Activated CD4-positive, alpha-beta memory T cell treated with anti-CD3 and anti-CD28 coated beads for 36 hours (primary cell): ENCODE measurements at places on chromosomes 12 and 14. TPM values are rescaled to one million over a fixed set of nuclear protein-coding genes. Genes with fewer than 3 reads are reported as not detected.

The SLC25A47 gene
- total RNA-seq, result not detected

- peaks cover 19% of the 10 kb centered on the region for H3K27me3 ChIP-seq
- H3K4me1 ChIP-seq, result no peaks in the 10 kb centered on the region
- H3K36me3 ChIP-seq, result no peaks in the 10 kb centered on the region
Measured at GRCh38 chr12:90235642-90236041, 527.0 kb upstream of the ATP2B1 start.

The TPPP2 gene
- not detected for total RNA-seq

- H3K27ac ChIP-seq, result no peak overlapping the region
- no peak for DNase-seq
Measured at GRCh38 chr12:89236748-89237383, 115.4 kb downstream of the DUSP6 start.

The RASAL1 gene
- total RNA-seq, result 4.9 TPM

The IFNG-AS1 gene
- total RNA-seq, result 0.48 TPM

The SYT1 gene
- not detected for total RNA-seq

GRCh38 chr12:131368668-131369071 is 342.2 kb upstream of the SFSWAP start:
- no peaks in the 10 kb centered on the region for H3K27me3 ChIP-seq
- H3K4me1 ChIP-seq, result no peaks in the 10 kb centered on the region
- H3K27ac ChIP-seq, result no peak overlapping the region
- DNase-seq, result no peak
- H3K36me3 ChIP-seq, result no peaks in the 10 kb centered on the region

The POLR3B gene
- total RNA-seq, result 6.2 TPM

DNA sequence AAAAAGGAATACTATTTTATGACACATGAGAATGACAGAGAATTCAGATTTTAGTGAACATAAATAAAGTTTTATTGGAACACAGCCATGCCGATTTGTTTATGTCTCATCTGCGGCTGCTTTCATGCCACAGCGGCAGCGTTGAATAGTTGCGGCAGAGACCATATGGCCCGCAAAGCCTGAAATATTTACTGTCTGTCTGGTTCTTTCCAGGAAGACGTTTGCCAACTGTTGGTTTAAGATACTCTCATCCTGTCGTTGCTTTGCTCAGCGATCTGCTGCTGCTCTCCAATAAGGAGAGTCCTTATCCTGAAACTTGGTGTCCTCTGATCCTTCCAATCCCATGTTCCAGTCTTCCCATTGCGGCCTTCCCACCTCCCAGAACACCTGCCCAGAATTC is 89.9 kb downstream of the SLC24A4 start:
- H3K27ac ChIP-seq, result no peak overlapping the region
- H3K36me3 ChIP-seq, result no peaks in the 10 kb centered on the region
- no peaks in the 10 kb centered on the region for H3K4me1 ChIP-seq
- H3K27me3 ChIP-seq, result peaks cover 6% of the 10 kb centered on the region
- DNase-seq, result no peak

GRCh38 chr12:66191547-66192126 is 2.6 kb downstream of the IRAK3 start:
- peaks cover 46% of the 10 kb centered on the region for H3K27me3 ChIP-seq
- no peak for DNase-seq
- H3K4me3 ChIP-seq, result no peak overlapping the region
- H3K36me3 ChIP-seq, result peaks cover 2% of the 10 kb centered on the region

- no peak for DNase-seq
- no peak overlapping the region for H3K4me3 ChIP-seq
- no peaks in the 10 kb centered on the region for H3K27me3 ChIP-seq
- H3K4me1 ChIP-seq, result peaks cover 28% of the 10 kb centered on the region
- H3K27ac ChIP-seq, result no peak overlapping the region
Measured at GRCh38 chr14:35257809-35258208, 34.4 kb upstream of the PSMA6 start.

GRCh38 chr14:75188520-75189268 is 12.3 kb upstream of the TMED10 start:
- peaks cover 4% of the 10 kb centered on the region for H3K4me1 ChIP-seq
- DNase-seq, result no peak
- H3K4me3 ChIP-seq, result no peak overlapping the region

The GPD1 gene
- 0.10 TPM for total RNA-seq

- peak; percentile 47 for DNase-seq
- no peak overlapping the region for H3K27ac ChIP-seq
- H3K36me3 ChIP-seq, result peaks cover 4% of the 10 kb centered on the region
- no peak overlapping the region for H3K4me3 ChIP-seq
Measured at GRCh38 chr12:55652352-55652751, 15.7 kb downstream of the OR10P1 start.

The RND1 gene
- total RNA-seq, result 3.5 TPM

The AQP6 gene
- total RNA-seq, result not detected

The C14orf180 gene
- total RNA-seq, result not detected

DNA sequence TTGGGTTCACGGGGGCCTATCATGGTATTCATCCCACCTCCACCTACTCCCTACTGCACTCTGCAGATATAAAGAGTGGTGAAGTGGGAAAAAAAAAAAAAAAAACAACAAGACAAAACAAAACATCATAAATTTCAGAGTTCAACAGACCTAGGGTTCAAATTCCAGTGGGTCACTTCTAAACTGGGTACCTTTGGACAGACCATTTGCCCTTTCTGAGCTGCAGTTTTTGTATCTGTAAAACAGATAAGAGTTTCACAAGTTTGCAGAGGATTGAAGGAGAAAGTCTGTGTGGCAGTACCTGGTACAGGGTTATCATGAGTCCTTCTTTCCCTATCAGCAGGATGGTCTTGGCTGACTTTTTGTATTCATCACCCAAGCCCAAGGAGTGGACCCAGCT is 211.2 kb upstream of the EEA1 start:
- no peak for DNase-seq
- no peaks in the 10 kb centered on the region for H3K36me3 ChIP-seq
- peaks cover 9% of the 10 kb centered on the region for H3K4me1 ChIP-seq

The ITGB7 gene
- total RNA-seq, result 168 TPM

DNA sequence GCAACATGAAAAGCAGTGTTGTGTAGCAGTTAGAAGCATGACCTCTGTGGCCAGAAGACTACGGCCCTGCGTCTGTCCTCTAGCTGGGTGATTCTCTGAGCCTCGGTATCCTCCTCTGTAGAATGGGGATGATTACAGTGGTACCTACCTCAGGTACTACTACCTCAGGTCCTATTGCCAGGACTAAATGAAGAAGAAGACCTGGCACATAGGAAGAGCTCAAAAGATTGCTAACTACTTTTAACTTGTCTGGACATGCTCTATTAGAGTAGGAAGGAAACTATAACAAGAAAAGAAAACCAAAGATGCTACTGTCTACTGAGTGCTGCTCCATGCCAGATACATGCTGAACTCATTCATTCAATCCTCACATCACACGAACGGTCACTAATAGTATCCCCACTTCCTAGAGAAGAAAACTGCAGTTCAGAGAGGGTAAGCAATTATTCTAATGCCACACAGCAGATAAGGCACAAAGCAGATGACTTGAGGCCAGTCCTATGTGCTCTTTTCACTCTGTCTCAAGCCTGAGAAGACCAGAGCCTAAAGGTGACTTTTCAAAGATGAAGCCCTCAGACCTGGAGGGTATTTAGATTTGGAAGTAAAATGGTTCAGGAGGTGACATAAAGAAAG is 108.1 kb upstream of the HIF1A start:
- no peaks in the 10 kb centered on the region for H3K36me3 ChIP-seq
- H3K27ac ChIP-seq, result no peak overlapping the region
- H3K4me1 ChIP-seq, result peaks cover 10% of the 10 kb centered on the region
- H3K4me3 ChIP-seq, result no peak overlapping the region
- no peak for DNase-seq
- no peaks in the 10 kb centered on the region for H3K27me3 ChIP-seq

- H3K27me3 ChIP-seq, result no peaks in the 10 kb centered on the region
- H3K4me1 ChIP-seq, result no peaks in the 10 kb centered on the region
- H3K27ac ChIP-seq, result no peak overlapping the region
- H3K4me3 ChIP-seq, result no peak overlapping the region
Measured at GRCh38 chr12:79155683-79156082, 291.1 kb downstream of the SYT1 start.

The PIK3C2G gene
- not detected for total RNA-seq

DNA sequence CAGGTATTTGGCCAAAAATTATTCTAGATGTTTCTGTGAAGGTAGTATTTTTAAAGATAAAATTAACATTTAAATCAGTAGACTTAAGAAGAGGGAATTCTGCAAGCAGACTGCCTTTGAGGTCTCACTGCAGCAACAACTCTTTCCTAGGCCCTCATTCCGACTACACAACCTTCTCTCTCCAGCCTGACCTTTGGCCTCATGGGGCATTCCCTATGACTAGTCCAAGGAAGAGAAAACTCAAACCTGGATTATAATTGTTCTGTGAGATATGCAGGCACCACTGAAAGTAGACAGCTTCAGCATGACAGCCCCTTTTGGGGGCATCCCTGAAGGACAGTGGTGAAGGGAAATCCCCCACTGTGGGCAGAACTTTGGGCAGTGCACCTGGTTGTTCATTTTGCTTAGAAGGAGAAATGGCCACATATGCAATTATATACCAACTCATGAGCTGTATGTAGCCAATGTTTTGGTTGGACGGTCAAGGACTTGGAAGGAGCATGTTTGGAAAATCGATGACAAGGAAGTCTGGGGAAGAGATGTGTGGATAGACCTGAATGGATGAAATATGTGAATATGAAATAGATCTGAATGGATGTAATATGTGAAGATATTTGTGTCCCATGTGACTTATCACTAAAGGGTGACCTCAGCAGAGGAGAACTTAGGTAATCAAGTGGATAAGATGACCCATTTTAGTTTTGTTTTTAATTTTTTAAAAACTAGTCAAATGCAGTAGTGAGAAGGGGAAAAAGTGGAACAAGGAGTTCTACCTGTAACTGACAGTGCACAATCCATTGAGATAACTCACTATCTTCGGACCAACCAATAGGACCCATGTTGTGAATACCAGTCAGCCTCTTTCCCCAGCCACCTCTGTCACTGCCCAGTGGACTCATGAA is 233.3 kb upstream of the FOXN3 start:
- H3K4me3 ChIP-seq, result no peak overlapping the region
- no peak for DNase-seq
- H3K27me3 ChIP-seq, result no peaks in the 10 kb centered on the region
- H3K27ac ChIP-seq, result no peak overlapping the region

GRCh38 chr14:92529903-92530302 is 16.3 kb downstream of the RIN3 start:
- H3K4me3 ChIP-seq, result no peak overlapping the region
- H3K4me1 ChIP-seq, result peaks cover 19% of the 10 kb centered on the region
- no peaks in the 10 kb centered on the region for H3K36me3 ChIP-seq
- H3K27ac ChIP-seq, result no peak overlapping the region

DNA sequence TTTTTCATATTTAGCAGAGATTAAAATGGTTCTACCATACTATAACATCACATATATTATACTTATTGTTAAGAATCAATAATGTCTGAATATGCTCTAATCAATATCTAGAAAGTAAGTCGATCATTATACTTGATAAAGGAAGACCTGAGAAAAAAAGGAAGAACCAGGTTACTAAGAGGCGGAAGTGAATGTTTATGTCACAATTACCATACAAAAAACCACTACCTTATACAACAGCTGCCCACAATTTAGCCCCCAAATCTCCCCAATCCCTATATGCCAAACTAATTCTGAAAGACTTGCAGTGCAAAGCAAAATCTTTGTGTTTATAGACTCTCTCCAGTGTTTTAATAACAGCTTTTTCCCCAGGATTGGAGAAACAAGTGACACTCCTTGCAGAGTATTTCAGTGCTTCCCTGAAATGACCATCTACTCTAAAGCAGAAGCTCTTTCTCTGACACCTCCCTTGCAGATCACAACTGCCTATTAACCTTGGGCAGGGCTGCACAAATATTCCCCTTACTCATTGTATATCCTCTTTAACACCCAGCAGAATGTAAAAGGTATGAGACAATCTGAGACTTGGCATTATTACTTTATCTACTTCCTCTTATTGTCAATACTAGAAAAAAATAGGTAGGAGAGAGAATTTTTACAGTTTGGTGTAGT is 12.7 kb upstream of the SLC2A3 start:
- H3K27me3 ChIP-seq, result no peaks in the 10 kb centered on the region
- H3K4me1 ChIP-seq, result no peaks in the 10 kb centered on the region
- H3K4me3 ChIP-seq, result no peak overlapping the region
- no peak overlapping the region for H3K27ac ChIP-seq
- DNase-seq, result no peak
- H3K36me3 ChIP-seq, result no peaks in the 10 kb centered on the region

GRCh38 chr14:36271939-36272907 is 48.2 kb downstream of the MBIP start:
- no peaks in the 10 kb centered on the region for H3K36me3 ChIP-seq
- peak overlapping the region; percentile 68 for H3K4me3 ChIP-seq
- H3K4me1 ChIP-seq, result peaks cover 7% of the 10 kb centered on the region
- H3K27me3 ChIP-seq, result peaks cover 43% of the 10 kb centered on the region

- no peak overlapping the region for H3K4me3 ChIP-seq
- H3K4me1 ChIP-seq, result no peaks in the 10 kb centered on the region
- H3K36me3 ChIP-seq, result peaks cover 13% of the 10 kb centered on the region
- no peaks in the 10 kb centered on the region for H3K27me3 ChIP-seq
Measured at GRCh38 chr12:103805655-103806360, 35.2 kb downstream of the NT5DC3 start.

The SLC25A29 gene
- 14.9 TPM for total RNA-seq

GRCh38 chr12:121776190-121777098 is 17.0 kb downstream of the RHOF start:
- H3K36me3 ChIP-seq, result peaks cover 16% of the 10 kb centered on the region
- no peak overlapping the region for H3K4me3 ChIP-seq
- H3K27me3 ChIP-seq, result no peaks in the 10 kb centered on the region
- peaks cover 21% of the 10 kb centered on the region for H3K4me1 ChIP-seq
- DNase-seq, result peak; percentile 92
- peak overlapping the region; percentile 64 for H3K27ac ChIP-seq

GRCh38 chr14:28294834-28295440 is 471.6 kb upstream of the FOXG1 start:
- H3K27me3 ChIP-seq, result no peaks in the 10 kb centered on the region
- no peaks in the 10 kb centered on the region for H3K4me1 ChIP-seq
- no peaks in the 10 kb centered on the region for H3K36me3 ChIP-seq
- no peak overlapping the region for H3K27ac ChIP-seq
- H3K4me3 ChIP-seq, result no peak overlapping the region

DNA sequence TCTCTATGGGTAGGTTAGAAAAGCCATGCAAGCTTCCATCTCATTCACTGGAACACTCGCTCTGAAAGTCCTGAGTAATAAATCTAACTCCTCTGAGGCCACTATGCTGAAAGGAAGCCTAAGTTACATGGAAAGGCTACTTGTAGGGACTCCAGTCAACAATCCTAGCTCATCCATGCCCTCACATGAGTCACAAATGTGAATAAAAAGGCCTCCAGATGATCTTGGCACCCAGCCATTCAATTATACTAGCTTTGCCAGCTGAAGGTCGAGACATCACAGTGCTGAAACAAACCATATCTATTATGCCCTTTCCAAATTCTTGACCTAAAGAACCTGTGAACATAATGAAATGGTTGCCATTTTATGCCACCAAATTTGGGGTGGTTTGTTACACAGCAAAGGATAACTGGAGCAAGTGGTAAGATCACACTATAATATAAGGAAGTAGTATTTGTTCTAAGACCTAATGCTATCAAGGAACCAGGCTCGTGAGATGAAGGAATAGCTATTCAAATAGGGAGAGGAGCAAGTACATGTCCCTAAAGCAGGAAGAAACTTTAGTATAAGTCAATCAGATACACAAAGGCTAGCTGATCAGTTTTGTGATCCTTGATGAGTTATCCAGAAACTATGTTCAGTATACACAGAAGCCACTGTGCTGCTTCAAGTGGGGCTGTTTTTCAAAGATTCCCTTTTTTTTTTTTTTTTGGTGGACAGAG is 142.1 kb downstream of the MED13L start:
- no peaks in the 10 kb centered on the region for H3K36me3 ChIP-seq
- H3K4me1 ChIP-seq, result peaks cover 74% of the 10 kb centered on the region
- no peaks in the 10 kb centered on the region for H3K27me3 ChIP-seq
- no peak for DNase-seq

GRCh38 chr12:16112130-16112529 is 165.4 kb downstream of the SLC15A5 start:
- no peaks in the 10 kb centered on the region for H3K27me3 ChIP-seq
- H3K4me3 ChIP-seq, result no peak overlapping the region
- no peaks in the 10 kb centered on the region for H3K36me3 ChIP-seq
- DNase-seq, result no peak
